ENCODE measurements at places on chromosomes 16 and 17.

DNA sequence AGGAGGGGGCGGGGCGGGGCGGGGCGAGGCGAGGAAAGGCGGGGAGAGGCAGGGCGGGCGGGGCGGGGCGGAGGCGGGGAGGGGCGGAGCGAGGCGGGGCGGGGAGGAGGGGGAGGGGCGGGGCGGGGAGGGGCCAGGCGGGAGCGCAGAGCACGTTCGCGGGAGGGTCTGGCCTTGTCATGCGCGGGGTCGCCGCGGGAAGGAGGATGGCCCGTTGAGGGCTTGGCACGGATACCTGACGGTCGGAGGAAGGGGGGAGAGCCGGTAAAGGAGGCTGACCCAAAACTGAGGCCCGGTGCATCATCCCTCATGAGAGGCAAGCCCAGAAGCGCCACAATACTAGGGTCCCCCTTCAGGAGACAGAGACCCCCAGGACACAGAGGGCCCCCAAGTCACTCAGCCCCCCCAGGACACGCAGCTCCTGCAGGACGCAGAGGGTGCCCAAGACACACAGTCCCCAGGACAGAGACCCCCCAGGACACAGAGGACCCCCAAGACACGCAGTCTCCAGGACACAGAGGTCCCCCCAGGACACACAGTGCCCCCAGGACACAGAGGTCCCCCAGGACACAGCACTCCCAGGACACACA lies 593 bp upstream of the WDR45B start:
- peak; percentile 77 for DNase-seq

DNA sequence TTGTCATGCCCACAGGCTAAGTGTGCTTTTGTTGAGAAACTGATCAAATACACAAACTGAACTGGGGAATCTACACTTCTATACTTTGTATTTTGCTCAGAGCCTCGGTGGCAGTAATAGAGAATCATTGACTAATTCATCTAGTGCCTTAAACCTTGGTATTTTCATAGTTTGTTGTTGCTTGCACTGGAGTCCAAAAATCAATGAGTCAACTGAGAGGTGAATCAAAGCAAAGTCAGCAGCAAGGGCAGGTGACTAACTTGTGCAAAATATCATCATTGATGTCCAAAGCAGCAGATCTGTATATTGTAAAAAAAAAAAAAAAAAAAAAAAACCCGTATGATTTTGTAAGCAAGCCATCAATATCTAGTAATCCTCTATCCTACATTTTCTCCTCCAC lies 296.4 kb downstream of the MAP2K6 start:
- DNase-seq, result no peak

DNA sequence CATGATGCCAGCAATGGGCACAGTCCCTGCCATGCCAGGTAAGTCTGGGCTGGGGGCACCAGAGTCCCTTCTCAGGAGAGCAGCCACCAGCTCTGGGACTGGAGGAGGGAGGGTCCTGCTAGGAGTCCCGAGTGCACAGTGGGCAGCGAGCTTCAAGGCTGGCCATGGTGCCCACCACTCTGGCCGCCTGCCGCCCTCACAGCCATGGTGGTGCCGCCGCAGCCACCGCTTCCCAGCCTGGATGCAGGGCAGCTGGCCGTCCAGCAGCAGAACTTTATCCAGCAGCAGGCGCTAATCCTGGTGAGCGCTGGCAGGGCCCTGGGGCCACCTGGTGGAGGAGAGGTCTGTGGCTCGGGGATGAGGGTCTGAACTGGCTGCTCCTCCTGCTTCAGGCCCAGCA lies 17.9 kb upstream of the SMIM5 start:
- DNase-seq, result no peak

GRCh38 chr16:57871456-57871855 lies 69.2 kb upstream of the KIFC3 start:
- no peak for DNase-seq

DNA sequence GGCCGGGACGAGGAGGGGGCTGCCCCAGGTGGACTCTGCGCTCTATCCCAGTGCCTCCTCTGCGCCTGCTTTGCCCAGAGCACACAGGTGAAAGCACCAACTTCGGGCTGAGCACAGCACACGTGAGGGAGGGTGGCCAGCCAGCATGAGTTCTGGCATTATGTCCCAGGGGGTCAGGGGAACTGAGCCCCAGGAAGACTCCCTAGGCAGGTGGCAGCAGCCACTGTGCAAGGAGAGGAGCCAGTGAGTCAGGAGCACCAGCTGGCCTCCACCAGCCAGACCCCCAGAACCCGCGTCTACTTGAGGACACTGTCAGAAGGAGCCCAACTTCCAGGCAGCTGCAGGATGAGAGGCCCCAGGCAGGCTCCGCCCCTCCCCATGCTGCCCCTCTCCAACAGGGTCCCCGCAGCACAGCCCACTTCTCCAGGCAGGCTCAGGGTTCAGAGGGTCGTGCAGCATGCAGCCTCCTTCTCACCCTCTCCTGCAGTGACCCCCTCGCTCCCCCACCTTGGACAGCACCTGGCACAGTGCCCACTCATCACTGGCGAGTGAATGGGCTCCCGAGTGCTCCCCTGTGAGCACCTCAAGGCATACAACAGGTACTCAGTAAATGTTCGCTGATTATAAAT lies 44.2 kb upstream of the RASD1 start:
- DNase-seq, result peak; percentile 53

DNA sequence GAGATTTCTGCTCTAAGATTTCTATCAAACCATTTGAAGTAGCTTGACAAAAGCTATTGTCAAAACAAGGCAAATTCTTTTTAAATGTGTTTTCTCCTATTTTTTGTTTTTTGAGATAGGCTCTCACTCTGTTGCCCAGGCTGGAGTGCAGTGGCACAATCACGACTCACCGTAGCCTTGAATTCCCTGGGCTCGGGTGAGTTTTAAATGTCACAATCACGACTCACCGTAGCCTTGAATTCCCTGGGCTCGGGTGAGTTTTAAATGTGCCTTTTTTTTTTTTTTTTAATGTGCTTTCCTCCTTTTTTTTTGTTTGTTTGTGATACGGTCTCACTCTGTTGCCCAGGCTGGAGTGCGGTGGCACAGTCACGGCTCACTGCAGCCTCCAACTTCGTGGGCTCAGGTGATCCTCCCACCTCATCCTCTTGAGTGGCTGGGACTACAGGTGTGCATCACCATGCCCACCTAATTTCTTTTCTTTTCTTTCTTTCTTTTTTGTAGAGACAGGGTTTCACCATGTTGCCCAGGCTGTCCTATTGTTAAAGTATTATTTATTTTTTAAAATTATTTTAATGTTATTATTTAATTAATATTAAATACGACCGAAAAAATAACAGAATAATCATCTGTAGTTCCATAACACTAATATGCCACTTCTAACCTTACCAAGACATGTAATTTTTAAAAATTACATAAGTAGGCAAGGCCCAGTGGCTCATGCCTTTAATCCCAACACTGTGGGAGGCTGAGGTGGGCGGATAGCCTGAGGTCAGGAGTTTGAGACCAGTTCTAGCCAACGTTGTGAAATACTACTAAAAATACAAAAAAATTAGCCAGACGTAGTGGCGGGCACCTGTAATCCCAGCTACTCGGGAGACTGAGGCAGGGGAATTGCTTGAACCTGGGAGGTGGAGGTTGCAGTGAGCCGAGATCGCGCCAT lies 69.7 kb upstream of the FA2H start:
- no peak for DNase-seq

GRCh38 chr17:39335704-39336223 lies 65.7 kb downstream of the FBXL20 start:
- no peak for DNase-seq

- peak; percentile 24 for DNase-seq
These were observed 69.4 kb upstream of the GCSH start for GRCh38 chr16:81165411-81166097.

GRCh38 chr17:48113201-48113676 lies 5.7 kb downstream of the SNX11 start:
- DNase-seq, result no peak

DNA sequence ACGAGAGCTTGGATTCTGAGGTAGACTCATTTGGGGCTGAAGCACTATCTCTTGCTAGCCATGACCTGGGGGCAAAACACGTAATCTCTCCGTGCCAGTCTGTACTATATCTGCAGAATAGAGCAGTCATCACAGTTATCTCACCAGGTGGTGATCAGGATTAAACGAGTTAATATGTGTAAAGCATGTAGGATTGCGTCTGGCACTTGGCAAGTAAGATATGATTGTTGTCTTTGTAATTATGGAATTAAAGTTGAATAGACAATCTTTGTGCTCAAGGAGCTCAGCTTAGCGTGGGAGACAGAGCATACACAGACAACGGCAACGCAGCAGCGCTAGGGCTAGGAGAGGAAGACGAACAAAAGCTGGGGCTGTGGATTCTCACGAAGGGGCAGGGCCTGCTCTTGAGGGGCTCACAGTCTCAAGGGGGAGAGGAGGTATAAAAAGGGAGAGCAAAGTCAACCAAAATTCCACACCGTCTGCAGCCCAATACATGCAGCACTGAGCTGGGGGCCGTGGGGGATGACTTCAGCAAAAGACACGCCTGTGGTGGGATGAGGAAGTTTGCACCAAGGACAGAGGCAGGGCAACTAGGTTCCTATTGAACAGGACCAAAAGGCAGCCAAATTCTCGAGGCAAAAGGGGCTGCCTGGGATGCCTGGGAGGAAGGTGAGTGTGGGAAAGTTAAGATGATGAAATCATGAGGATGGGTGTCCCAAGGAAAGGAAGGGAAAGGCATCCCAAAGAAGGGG lies 68.6 kb downstream of the SDK2 start:
- DNase-seq, result peak; percentile 17

DNA sequence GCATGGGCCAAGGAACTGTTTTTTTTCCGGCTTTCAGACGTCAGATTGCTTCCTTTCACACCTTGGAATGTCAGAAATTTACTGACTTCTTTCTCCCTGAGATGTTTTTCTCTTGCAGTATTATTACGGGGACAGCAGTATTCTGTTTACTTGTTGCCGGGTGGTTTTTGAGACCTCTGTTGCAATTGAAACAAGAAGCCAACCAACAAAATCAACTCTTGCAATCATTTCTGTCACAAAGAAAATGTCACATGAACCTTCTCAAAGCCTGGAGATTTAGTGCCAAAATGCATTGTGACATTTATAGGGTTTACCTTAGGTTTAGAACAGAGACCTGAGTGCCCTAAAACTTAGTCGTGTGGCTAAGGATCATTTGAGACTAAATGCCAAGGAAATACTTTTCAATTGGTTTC lies 174.3 kb downstream of the MAP2K6 start:
- DNase-seq, result no peak

- peak; percentile 72 for DNase-seq
These were observed 998 bp upstream of the SRSF1 start for GRCh38 chr17:58007781-58008706.
